ENCODE measurements at places on chromosomes 1 and 21.

- DNase-seq = no peak
These were observed 364.2 kb upstream of the VAMP3 start for GRCh38 chr1:7406641-7407543.

- DNase-seq = no peak
These were observed 108.0 kb upstream of the ADAR start for GRCh38 chr1:154716011-154716410.

DNA sequence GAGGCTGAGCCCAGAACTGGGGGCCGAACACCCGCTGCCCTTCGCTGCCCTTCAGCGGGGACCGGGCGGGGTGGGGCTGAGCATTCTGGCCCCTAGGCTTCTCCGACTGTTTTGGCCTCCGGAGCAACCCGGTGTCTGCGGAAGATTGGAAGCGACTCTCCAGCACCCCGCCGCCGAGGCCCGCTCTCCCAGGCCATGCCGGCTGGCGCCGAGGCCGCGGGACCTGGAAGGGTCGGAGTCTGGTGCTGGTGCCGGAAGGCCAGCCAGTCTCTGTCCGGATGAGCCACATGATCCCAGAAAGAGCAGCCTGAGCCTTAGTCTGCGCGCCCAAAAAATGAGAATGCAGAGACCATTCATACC lies 272.0 kb downstream of the FOXD2 start:
- peak; percentile 52 for DNase-seq

DNA sequence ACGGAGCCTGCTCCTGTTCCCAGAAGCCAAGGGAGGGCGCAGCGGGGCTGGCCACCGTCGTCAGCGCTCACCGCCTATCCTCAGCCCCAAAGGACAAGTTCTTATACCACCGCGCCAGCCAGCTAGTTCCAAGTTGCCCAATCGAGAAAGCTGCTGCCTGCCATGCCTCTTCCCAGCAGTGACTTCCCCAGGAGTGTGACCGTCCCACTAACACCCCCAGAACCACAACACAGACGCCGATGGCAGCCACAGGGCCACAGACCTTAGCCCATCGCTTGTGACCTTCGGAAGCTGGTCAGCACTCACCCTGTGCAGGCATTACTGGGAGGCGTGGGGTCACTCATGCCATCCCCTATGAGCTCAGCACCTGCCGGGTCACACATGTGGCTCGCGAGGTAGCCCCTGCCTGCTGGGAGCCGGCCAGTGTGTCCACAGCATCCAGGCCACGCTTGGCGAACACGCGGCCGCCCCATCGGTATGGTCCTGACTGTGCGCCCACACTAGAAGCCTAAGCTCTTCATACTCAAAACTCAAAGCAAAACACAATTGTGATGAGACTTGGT lies 20.1 kb downstream of the NADK start:
- no peak for DNase-seq

GRCh38 chr1:31564606-31564989 lies 11.7 kb upstream of the TINAGL1 start:
- DNase-seq = no peak

GRCh38 chr21:37183749-37184148 lies 83.4 kb downstream of the VPS26C start:
- DNase-seq = no peak

DNA sequence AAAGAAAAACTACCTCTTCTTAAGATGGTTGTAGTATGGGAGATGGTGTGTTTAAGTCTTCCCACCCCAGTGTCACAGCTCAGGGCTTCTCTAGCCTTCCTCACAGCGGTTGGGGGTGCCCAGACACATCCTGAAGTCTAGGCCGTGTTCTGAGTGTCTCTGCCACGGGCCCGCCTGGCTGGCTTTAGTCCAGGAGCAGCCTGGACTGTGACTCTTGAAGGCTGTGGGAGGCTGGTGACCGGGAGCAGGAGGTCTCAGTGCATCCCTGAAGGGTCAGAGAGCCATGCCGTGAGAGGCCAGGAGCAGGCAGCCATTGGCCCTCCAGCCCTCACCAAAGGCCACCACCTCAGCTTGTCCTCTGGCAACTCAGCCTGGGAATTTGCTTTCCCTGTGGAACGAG lies 4.5 kb downstream of the EPHX1 start:
- DNase-seq = no peak
